Caki2 (cell line): ENCODE measurements at places on chromosomes 1 and 21.

- no peak for DNase-seq
Measured at GRCh38 chr1:40739455-40740008, 44.1 kb upstream of the KCNQ4 start.

DNA sequence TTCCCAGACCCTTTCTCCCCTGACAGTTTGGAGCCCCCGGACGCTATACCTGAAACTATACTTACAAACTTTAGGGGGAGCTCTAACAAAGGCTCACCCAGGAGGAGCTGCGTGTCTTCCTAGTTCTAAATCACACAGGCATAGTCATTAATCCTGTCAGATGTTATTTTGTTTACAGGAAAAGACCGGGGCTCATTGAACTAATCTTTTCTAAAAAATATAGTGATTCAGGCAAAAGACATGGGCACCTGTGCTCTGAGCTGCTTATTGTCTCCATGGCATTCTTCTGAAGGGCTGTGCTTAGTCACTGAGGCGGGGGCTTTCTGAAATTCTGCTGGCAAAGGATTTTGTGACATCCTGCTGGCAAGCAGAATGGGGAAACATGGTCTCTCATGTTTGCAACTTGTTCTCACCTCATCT lies 1577.0 kb downstream of the NCAM2 start:
- peak; percentile 31 for DNase-seq

GRCh38 chr1:185861630-185862029 lies 127.4 kb downstream of the HMCN1 start:
- peak; percentile 66 for DNase-seq

DNA sequence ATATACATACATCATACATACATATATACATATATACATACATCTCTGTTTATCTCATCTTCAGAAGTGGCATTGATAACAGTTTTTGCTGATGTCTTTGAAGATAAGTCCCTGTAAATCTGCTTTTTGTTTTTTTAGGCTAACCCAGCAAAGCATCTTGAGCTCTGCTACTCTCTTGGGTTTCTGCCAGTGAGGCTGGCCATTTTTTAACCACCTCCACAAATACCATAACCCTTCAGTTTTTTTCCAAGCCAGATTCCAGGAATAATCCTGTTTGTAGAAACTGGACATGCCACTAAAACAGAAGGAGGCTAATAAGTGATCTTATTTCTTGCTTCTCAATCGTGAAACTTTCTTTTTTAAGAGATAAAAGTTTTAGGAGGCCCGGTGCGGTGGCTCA lies 21.6 kb downstream of the SDHC start:
- no peak for DNase-seq

DNA sequence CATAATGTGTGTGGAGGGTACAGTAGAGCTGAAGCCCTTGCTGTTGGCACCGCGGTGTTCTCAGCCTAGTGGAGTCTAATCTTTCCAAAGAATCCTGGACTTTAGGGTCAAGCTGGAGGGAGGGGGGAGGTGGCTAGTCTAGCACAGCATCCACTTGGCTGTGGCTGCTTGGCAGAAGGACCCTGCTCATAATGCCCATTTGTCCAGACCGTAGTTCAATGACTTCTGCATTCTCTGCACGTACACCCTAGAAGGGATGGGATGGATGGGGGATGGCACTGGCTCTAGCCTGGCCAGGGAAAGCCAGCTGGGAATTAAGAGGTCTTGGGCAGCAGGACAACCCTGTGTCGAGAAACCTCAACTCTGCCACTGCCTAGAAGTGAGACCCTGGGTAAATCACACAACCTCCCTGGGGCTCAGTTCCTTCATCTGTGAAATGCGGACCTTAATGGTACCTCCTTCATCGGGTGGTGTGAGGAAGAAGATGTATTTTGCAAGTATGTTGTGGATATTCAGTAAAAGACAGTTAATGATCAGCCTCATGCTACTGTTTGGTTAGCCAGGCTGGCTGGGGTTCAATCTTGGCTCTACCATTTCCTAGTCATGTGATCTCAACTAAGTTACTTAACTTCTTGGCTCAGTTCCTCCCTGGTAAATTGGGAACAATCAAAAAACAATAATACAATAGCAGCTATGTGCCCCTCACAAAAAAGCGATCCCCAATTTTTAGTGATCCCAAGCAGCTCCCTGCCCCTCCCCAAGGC lies 27.2 kb upstream of the CLIC4 start:
- DNase-seq = no peak

GRCh38 chr1:47711848-47712492 lies 274.1 kb downstream of the FOXD2 start:
- DNase-seq = no peak

GRCh38 chr21:45524756-45525152 lies 17.5 kb downstream of the SLC19A1 start:
- DNase-seq = no peak

DNA sequence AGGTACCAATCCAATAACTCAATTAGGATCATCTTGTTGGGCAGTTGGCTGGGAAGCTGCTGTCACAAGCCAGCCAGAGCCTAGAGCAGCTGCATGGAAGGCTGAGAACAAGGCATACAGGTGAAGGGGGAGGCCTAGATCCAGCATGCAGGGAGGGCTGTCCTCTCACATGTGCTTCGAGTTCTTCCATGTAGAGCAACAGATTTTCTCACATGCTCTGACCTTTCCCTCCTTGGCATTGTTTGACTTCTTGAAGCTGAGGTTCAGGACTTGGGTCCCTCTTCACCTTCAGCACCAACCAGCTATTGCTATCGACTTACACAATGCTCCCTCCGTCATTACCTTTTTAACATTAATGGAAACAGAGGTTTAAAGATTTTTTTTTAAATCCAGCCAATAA lies 257.7 kb downstream of the ATG4C start:
- DNase-seq = no peak

DNA sequence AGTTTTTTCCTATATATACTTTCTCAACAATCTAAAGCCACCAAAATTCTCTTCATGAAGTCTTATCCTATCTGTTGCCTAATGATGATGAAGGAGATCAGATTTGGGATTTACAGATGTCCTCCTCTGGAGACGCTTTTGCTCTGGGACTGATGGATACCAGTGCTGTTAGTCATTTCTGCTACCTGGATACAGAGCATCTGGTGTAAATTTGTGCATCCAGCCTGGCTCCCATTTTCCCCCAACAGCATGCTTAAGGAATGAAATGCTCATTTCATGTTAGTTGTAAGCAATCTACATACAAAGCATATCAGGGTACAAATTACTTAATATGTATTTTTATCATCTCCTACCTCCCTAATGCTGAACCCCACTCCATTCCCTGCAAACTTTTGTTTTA lies 57.7 kb downstream of the HNRNPR start:
- DNase-seq = no peak

GRCh38 chr1:226691247-226691646 lies 47.8 kb downstream of the ITPKB start:
- DNase-seq = no peak

DNA sequence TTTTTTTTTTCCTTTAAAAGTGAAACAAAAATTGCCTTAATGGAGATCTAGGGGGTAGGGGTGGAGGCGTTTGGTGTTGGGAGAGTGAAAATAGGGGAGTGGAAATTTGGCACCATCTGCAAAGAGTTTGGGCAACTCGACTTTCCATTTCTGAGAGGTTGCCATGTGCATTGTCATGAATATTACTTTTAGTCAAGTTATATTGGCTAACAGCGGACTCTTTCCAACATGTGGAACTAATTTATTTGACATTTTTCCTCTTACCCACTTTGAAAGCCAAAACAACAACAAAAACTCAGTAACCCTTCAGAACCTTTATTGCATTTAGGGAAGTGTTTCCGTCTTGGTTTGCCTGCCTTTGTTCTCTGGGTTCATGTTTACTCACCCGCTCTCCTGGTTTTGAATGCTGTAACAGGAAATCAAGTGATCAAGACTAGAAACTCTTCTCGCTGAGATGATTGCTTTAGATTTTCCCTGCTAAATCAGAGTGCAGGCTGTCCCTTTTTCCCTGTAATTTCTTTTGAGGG lies 70.4 kb downstream of the CACHD1 start:
- no peak for DNase-seq

DNA sequence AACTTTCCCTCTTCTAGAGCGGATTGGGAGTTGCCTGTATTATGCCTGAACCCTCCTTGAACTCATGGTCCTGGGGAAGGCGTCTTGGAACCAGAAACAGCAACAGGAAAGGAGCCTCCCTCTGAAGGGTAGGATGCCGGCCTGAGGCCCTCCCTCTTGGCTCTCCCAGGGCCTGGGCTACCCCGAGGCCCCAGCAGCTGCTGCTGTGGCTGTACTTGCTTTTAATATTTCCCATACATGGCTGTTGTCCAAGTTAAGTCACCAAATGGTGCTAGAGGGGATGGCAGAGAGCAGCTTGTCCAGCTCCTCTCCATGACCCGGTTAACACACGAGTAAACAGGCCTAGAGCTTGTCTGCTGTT lies 10.5 kb downstream of the CHRNB2 start:
- no peak for DNase-seq
